Left kidney (tissue), 8 donors: ENCODE measurements at places on chromosomes 2 and 18. TPM values are rescaled to one million over a fixed set of nuclear protein-coding genes. Genes with fewer than 3 reads are reported as not detected.

- DNase-seq: no peak
Observed at GRCh38 chr18:58507880-58508279, 121.0 kb downstream of the ALPK2 start.

- DNase-seq: no peak
Observed at GRCh38 chr18:44686156-44686555, 5.5 kb downstream of the SETBP1 start.

Gene ARHGEF4
- polyA plus RNA-seq: 6.6 TPM

- DNase-seq: no peak
Observed at GRCh38 chr2:55338268-55338667, 69.2 kb upstream of the MTIF2 start.

GRCh38 chr2:183179156-183179555 lies 54.9 kb downstream of the NUP35 start:
- DNase-seq: no peak

- DNase-seq: no peak
Observed at GRCh38 chr2:236246711-236247246, 17.4 kb downstream of the ASB18 start.

Gene KLHL14
- 33.1 TPM for polyA plus RNA-seq

- DNase-seq: no peak
Observed at GRCh38 chr2:28387082-28387960, 5.3 kb upstream of the FOSL2 start.

DNA sequence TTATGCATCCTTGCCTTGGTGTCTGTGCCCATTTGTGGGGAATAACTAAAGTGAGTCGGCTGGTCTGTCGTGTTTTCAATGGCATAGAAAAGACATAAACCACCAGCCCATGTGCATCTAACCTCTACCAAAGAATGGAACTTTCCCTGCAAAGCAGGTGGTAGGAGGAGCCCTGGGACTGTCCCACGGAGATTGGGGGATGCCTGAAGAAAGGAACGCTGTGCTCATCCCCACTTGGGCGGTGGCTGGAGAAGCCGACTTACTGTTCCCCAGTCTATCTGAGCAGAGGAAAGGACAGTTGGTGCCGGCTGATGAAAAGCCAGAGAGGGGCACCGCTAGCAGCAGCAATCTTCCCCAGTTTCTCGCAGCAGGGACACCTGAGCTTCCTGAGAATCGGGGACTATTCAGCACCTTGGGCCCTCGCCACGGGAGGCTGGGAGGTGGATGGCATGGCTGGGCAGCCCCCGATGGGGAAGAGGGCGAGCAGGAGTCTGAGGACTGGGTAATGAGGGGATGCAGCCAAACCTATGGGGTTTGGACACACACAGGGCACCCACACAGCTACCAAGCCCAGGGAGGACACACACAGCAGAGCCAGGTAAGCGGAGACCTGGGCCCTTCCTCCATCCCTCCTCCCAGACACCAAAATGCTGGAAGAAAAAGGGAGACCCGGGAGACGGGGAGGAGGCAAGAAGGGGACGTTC lies 53.7 kb upstream of the AGAP1 start:
- DNase-seq: no peak

GRCh38 chr2:205903549-205904129 lies 182.3 kb downstream of the INO80D start:
- no peak for DNase-seq

Gene GRP
- 0.50 TPM for polyA plus RNA-seq

- no peak for DNase-seq
Observed at GRCh38 chr2:62307469-62308389, 111.8 kb downstream of the B3GNT2 start.

Gene KCNF1
- polyA plus RNA-seq: 0.95 TPM

- DNase-seq: no peak
Observed at GRCh38 chr2:275466-275865, 10.7 kb downstream of the ACP1 start.

Gene OBSL1
- polyA plus RNA-seq: 136 TPM

DNA sequence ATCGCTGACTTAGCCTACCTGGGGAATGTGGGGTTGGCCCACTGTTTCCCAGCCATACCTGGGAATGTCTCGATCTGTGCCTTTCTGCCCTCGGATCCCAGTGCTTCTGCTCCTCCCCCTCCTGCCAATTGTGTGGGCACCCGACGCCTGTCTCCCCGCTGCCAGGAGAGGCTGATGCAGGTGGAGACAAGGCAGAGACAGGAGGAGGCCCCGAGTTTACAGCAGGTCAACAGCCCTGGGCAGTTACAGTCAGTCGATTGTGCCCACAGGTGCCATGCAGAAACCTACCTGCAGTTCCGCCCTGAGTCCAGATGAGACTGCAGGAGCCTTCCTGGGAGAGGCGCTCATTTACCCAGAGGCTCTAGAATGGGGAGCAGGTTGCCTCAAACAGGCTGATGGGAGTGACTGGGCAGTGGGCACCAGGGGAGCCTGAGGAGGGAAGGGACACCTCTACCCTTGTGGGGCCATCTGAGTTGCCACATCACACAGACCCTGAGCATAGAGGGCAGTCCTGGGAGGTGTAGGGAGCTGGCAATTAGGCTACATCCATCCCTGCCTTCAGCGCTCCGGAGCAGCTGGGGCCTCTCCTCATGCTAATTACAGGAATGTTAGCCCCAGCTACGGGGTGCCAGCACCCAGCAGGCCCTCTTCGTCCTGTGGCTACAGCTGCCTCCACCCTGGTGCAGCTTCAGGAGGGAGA lies 300.1 kb downstream of the NDUFA10 start:
- no peak for DNase-seq

DNA sequence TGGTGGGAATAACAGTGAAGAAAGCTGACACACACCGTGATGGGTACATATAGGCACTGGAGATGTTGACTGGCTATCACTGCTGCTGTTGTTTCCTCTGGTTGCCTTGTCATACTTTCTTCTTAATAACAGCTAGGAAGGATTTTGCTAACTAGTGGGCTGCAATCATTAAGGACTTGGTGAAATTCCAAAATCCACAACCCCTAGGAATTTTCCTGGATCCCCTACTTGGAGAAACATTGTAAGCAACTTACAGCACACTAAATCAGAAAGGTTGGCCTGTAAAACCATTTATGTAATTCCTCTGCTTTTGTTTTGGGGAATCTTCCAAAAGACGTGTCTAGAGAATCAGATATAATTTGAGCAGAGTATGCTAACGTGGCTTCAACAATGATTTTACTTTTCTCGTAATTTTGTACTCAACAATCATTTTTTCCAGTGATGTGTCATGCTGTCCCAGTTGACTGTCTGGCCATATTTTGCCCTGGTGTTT lies 8.0 kb upstream of the COL3A1 start:
- no peak for DNase-seq

GRCh38 chr2:28166956-28167355 lies 225.7 kb upstream of the FOSL2 start:
- no peak for DNase-seq

- no peak for DNase-seq
Observed at GRCh38 chr2:101344137-101344536, 35.6 kb upstream of the RNF149 start.
